Activated CD4-positive, alpha-beta T cell treated with anti-CD3 and anti-CD28 coated beads for 48 hours (primary cell): ENCODE measurements at places on chromosomes 5 and 9.

DNA sequence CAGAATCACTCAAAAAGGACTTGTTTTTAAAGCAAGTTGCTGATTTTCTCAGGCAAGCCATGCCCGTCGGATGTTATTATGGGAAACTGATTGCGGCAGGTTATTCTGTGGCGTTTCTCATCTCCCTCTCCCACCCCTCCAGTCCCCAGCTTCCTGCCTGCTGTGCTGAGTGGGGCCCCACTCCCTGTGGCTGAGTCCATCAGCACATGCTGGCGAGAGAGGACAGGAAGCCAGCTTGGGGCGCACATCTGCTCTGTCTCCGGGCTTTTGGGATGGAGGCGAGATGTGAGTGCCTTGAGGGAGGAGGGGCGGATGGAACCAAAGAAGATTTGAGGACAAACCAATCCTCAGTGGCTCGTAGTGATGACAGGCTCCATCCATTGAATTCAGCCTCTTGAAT lies 108.0 kb downstream of the DAPK1 start:
- no peak for DNase-seq

- no peak for DNase-seq
Observed at GRCh38 chr5:64792469-64792868, 23.7 kb downstream of the CWC27 start.

DNA sequence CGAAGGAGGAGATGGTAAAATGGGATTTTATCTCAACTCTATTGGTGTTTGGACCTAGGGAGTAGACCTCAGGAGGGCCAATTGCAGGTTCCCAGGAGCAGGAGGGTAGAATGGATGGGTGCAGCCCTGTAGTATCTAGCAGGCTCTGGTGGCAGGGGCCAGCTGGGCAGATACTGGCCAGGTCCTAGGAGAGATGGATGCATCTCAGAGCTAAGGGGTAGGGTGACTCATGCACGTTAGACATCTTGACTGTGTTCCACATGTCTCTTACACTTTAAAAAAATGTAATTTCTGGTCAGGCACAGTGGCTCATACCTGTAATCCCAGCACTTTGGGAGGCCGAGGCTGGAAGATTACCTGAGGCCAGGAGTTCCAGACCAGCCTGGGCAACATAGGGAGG lies 22.4 kb downstream of the PSD2 start:
- no peak for DNase-seq

- no peak for DNase-seq
Observed at GRCh38 chr5:128081111-128081851, 2.3 kb upstream of the SLC12A2 start.

DNA sequence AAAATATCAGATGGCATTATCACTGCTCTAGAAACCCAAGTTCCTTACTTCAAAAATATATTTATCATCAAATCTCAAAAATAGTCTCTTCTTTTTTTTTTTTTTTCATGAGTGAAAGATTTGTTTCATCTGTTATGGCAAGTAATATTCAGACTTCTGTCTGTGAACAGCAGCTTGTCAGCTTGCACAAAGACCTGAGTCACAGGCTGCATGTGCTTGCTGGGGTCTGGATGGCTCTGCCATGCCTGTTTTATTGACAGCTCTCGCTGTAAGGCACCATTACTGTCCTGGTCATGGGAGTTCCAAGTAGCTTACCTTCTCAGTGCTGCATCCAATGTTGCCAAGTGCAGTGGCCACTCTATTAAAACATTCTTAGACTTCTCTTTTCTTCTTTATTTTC lies 456.4 kb downstream of the GADD45G start:
- no peak for DNase-seq

DNA sequence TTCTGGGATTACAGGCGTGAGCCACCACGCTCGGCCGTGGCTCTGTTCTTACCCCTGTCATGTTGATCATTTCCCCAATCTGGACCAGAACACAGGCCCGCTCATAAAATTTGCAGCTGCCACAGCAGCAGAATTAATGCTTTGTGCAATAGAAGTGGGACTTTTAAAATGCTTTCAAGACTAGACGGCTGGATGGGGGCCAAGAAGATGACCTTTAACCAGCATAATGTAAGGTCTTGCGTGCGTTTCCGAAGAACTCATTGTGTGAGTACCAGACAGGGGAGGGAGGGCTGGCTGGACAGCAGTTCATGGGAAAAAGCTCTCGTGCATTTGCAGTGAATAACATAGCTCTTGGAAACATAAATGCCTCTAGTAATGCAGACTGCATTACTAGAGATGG lies 3.5 kb upstream of the WDR38 start:
- no peak for DNase-seq

DNA sequence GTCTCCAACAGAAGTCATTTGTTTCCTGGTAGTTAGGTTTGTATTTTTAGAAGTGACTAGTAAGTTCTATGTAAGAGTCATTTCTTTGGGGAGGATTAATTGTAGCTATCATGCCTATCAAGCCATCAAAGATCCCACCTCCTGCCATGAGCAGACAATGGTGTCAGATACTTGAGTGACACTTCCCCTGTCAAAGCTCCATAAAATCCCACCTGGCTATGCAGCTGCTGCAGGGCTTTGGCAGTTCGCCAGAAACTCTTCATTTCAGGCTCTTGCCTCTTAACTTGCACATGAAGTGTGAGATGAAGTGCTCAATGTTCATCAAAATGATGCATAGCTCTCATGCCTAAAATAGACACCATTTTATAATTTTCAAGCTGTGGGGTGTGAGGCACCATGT lies 312.1 kb downstream of the CDH12 start:
- no peak for DNase-seq

DNA sequence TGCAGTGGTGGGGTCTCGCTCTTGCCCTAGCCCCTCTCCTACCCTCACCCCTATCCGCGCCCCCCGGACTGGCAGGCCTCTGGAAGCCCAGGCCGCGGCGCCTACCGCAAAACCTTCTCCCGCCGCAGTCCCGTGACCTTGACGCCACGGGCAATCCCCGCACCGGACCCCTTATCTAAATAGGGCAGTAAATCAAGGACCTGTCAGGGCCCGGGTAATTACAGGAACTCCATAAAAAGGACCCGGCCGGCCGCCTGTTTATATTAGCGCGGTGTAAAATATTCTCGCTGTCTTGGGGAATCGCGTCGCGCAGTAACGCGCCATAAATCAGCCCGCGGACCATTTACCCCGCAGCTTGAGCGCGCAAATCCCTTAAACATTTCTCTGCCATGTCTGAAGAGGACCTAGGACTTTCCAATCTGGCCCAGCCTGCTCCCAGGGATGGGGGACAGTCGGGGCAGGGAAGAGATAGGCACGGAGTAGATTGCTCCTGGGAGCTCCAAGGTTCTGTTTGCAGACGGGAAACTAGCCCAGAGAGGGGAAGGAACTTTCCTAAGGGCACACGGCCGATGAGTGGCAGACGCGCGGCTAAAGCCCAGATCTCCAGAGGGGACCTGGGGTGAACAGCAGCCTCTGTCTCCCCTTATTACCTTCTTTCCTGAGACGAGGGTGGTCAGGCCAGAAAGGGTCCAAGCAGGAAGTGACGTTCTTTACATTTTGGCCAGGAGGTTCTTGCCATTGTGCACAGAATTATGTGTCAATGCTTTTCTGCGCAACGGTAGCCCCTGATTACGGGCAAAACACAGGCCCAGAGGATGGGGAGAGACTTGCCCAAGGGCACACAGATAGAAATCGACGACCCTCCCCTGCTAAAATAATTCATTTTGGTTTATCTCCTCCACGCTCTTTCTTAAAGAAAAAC lies 4.8 kb upstream of the HAND1 start:
- no peak for DNase-seq

GRCh38 chr9:109733690-109734089 lies 46.3 kb upstream of the PALM2AKAP2 start:
- no peak for DNase-seq

DNA sequence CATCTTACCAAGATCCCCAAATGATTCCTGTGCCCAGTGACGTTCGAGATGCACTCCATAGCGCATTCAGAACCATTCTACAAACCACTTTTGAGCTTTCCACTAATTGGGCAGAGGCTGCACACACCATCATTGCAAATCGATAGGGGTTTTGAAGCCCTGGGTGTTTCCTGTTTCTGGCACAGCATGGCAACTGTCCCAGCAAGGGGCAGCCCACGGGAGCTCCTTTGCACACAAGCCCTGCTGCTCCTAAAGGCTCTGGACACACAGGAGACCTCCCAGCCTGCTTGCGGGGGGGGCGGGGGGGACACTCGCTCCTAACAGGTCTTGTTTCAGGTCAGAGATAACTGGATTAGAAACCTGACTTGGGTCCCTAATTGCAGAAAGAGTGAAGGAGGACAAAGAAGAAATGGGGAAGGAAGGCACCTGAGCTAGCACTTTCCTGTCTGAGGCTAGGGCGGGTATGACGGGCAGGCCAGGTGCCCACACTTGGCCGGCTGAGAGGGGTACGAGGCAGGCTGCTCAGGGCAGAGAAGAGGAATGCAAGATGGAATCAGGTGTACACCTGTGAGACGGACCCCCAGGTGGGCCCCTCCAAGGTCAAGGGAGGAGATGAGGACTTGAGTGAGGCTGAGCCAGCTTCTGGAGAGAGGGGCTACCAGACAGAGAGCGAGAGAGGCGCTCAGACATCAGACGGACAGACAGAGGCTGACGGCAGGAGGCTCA lies 820 bp downstream of the FBP1 start:
- no peak for DNase-seq

- peak; percentile 8 for DNase-seq
Observed at GRCh38 chr9:470552-471194, 256.0 kb downstream of the DOCK8 start.
